Foreskin melanocyte (primary cell): ENCODE measurements at places on chromosomes 2 and 18.
A peak's percentile ranks its signal among the peaks of the same experiment; 100 is the strongest.

- no peak for DNase-seq
These were observed 41.0 kb downstream of the NFATC1 start for GRCh38 chr18:79436556-79437275.

DNA sequence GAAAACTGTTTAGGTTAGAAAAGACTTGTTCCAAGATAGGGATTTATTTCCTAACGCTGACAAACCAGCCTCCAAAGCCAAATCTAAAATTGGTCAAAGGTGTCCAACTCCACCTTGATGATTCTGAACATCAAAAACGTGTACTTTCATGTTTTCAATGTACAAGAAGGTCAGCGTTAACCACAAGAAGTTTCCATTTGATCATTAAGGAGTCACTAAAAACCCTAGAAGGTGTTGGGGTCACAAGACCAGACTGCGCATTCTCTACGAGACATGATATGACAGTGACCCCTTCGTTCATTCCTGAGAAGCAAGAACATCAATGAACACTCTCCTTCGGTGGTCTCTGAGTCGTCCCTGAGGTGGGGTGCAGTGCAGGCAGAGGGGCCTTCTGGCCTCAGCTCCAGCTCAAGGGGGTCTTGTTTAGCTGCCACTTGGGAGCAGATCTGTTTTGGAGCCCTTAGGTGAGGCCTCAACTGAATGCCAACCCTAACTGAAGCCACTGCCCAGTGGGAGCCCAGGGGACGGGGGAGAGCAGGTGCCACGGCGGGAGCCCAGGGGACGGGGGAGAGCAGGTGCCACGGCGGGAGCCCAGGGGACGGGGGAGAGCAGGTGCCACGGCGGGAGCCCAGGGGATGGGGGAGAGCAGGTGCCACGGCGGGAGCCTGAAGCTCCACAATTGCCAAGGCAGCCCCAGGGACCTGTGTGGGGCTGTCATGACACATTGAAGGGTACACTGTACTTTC lies 55.2 kb downstream of the PARD6G start:
- DNase-seq, result no peak

- no peak for DNase-seq
These were observed 37.8 kb upstream of the MRPL19 start for GRCh38 chr2:75608684-75609333.

GRCh38 chr2:42828487-42829425 lies 36.4 kb upstream of the HAAO start:
- peak; percentile 34 for DNase-seq

DNA sequence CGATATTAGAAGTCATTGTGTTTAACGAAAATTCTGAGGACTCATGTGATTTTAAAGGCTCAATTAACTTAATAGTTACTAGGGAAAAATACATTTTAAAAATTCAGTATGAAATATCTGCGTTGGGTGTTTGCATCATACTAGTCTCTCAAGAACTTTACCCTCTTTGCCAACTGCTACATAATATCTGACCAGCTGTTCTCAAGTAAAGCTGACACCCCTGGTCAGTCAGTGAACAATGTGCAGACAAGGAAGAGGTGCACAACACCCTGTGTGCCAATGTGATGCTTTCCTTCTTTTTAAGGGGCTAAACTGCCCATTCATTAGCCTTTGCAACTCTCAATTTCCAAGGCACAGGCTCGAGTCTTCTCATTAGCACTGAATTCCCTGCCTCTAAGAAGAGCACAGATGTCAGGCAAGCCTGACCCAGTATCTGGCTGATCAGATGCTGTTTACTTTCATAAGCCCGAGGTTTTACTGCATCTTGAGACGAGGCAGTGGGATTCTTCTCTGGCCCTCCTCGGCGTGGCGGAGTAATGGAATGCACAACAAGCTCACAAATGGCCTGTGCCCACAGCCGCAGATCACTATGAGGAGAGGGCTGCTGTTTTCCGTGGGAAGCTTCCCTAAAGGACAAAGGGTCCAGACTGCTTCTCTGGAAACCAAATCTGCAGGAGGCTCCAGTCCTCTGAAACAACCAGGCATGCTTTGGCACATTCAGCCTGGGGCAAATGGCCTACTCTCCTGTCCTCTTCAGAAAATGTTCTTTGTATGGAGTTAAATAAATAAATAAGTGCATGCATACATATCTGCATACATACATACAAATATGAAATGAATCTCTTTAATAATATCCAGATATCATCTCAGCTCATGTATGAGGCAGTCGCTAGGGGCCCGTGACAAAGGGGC lies 240.3 kb downstream of the ZNF521 start:
- no peak for DNase-seq

GRCh38 chr2:112765251-112765650 lies 842 bp upstream of the CKAP2L start:
- DNase-seq, result no peak

DNA sequence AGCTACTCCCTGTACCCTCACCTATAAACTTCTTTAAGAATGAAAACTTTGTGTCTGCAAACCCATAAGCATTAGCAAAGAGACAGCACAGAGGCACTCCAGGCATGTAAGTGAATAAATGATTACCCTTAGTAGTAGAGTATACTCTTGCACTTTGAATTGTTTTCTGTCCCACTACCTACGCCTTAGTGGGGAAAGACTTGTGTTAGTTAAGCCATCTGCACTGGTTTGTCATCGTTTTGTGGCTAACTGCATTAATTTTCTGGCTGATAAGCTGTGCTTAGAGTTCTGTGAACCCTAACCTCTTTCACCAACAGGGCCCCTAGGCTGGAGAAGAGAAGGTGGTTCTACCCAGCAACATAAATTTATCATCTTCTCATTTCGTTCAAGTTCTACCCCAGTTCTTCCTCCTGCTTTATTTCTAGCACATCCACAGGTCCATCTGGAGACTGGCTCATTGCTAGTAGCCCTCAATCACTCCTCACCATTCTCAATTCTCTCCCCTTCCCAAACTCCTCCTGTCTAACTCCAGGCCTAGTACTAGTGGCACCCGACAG lies 710 bp downstream of the LMAN2L start:
- no peak for DNase-seq

GRCh38 chr18:26405190-26405801 lies 143.1 kb downstream of the KCTD1 start:
- no peak for DNase-seq

DNA sequence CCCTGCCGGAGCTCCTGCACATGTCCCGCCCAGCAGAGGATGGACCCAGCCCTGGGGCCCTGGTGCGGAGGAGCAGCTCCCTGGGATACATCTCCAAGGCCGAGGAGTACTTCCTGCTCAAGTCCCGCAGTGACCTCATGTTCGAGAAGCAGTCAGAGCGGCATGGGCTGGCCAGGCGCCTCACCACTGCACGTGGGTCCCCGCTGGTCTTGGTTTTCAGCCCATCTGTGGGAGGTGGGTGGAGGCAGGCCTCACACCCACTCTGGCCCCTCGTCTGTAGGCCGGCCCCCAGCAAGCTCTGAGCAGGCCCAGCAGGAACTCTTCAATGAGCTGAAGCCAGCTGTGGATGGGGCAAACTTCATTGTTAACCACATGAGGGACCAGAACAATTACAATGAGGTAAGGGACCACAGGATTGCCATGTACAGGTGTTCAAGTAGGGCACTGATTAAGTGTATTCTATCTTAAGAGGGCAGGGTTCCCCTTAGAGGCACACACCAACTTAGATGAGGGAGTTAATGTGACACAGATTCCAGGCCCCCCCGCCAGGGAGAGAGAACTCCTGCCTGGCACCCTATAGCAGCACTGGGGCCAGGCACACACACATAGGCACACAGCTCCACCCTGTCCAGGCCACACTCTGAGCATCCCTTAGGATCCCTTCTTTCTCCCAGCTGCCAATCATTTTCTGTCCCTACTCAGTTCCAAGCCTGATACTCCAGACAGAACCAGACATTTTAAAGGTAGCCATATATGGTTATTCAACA lies 5.4 kb upstream of the CHRNG start:
- no peak for DNase-seq

GRCh38 chr18:71250191-71250590 lies 961.3 kb downstream of the SOCS6 start:
- no peak for DNase-seq

- no peak for DNase-seq
These were observed 377.2 kb downstream of the LRATD1 start for GRCh38 chr2:15009681-15010080.
